ENCODE measurements at places on chromosomes 2 and 18. TPM values are rescaled to one million over a fixed set of nuclear protein-coding genes. Genes with fewer than 3 reads are reported as not detected.

GRCh38 chr2:175606010-175606841 is 395.8 kb downstream of the LNPK start:
- H3K27me3 ChIP-seq, result peaks cover 8% of the 10 kb centered on the region
- H3K4me1 ChIP-seq, result peaks cover 18% of the 10 kb centered on the region
- no peaks in the 10 kb centered on the region for H3K36me3 ChIP-seq
- H3K4me3 ChIP-seq, result no peak overlapping the region

DNA sequence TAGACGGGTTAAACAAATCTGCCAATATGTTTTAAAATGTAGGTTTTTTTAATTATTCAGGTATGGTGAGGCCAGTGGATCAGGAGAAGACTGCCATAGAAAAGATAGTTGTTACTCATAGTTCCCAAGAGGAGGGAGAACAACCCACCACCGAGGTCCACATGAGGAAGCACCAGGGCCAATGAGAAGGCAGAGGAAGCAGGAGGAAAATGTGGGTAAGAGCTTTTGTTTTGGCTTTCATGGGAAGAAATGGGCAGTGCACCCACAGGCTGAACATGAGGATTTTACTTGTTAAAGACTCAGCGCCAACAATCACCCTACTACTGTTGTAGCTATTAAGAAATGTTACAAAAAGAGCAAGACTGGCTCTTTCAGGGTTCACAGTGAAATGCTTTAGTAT is 191.8 kb upstream of the HNMT start:
- peaks cover 16% of the 10 kb centered on the region for H3K4me1 ChIP-seq
- H3K36me3 ChIP-seq, result no peaks in the 10 kb centered on the region
- H3K27ac ChIP-seq, result no peak overlapping the region

The KLHL30 gene
- total RNA-seq, result 0.20 TPM

DNA sequence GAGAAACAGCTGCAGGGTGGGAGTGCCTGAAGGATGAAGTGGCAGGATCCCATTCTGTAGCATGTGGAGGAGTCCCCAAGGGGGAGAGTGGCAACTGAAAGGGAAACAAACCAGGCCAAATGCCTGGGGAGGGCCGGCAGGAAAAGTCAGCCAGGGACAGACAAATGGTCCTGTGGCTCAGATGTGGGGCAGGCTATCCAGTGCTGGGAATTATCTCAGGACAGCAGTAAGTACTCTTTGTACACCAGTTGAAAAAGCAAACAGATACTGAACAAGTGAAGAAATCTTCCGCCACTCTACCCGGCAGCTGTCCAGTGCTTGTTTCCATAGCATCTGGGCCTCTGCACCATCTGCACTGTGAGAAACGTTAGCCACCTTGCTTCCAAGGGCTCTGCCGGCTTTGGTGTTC is 408.9 kb downstream of the LRATD1 start:
- no peak for DNase-seq
- H3K27me3 ChIP-seq, result peaks cover 23% of the 10 kb centered on the region
- no peaks in the 10 kb centered on the region for H3K36me3 ChIP-seq
- no peaks in the 10 kb centered on the region for H3K4me1 ChIP-seq

The SIX3 gene
- total RNA-seq, result not detected

DNA sequence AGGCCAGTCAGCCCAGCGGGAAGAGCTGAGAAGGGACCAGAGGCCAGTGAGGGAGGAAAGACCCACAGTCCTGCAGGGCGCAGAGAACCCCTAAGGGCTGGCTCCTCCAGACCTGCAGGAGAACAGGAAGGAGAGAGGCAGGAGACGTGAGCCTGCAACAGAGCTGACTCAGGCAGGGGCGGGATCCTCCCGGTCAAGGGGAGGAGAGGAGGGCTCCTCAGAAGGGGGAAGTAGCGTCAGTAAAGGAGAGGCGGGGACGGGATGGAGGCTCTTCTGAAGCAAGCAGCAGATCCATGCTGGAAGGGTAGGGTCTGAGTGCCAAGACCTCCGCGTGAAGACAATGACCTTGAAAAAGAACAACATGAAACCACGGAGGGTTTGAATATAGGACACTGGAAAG is 50.8 kb downstream of the TRABD2A start:
- H3K27ac ChIP-seq, result no peak overlapping the region
- H3K4me1 ChIP-seq, result no peaks in the 10 kb centered on the region
- H3K27me3 ChIP-seq, result no peaks in the 10 kb centered on the region
- H3K4me3 ChIP-seq, result no peak overlapping the region
- DNase-seq, result no peak
- no peaks in the 10 kb centered on the region for H3K36me3 ChIP-seq

All from mesothelial cell of epicardium (in vitro differentiated cells).